ENCODE measurements at places on chromosomes 11 and 22. TPM values are rescaled to one million over a fixed set of nuclear protein-coding genes. Genes with fewer than 3 reads are reported as not detected.

IPO7 gene
- 103 TPM for total RNA-seq

LIF gene
- 0.39 TPM for total RNA-seq

DNA sequence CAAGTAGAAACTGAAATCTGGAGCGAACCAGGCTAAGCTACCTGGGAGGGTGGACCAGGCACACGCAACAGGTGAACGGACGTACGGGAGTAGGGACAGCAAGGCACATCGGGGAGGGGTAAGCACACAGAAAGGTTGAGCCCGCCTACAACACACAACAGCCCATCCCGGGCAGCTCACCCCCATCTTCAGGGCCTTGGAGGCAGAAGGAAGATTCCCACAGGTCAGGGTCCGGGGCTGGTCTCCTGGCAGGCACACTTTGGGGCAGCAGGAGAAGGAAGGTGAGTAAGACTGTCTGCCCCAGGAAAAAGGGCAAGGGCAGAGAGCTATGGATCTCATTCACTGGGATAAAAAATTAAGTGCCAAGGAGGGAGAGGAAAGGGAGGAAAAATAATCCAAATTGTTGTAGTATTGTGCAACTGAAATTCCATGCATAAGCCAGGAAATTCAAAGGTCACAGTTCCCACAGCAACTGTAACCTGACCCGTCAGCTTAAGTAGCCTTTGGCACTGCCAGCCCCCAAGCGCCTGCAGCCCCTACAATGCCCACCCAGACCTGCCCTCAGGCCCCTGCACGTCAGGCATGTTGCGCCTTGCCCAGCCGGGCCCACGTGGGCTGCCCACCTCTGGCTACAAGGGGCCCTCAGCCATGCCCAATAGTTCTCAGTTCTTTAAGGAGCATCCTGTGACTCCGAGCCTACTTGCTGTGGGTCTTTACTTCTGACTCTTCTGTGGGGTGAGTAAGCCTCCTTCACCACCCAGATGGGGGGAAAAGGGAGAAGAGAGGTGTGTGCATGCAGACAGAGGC is 51.8 kb downstream of the MICAL3 start:
- no peaks in the 10 kb centered on the region for H3K36me3 ChIP-seq
- peak overlapping the region; percentile 48 for H3K27ac ChIP-seq
- peak; percentile 28 for DNase-seq
- H3K4me3 ChIP-seq = no peak overlapping the region
- H3K4me1 ChIP-seq = peaks cover 27% of the 10 kb centered on the region

GRCh38 chr11:73176145-73176873 is 34.2 kb upstream of the FCHSD2 start:
- H3K36me3 ChIP-seq = no peaks in the 10 kb centered on the region
- peaks cover 7% of the 10 kb centered on the region for H3K27me3 ChIP-seq
- no peak overlapping the region for H3K4me3 ChIP-seq
- H3K4me1 ChIP-seq = peaks cover 23% of the 10 kb centered on the region

ACTN3 gene
- 189 TPM for total RNA-seq

HPS4 gene
- 35.9 TPM for total RNA-seq

DNA sequence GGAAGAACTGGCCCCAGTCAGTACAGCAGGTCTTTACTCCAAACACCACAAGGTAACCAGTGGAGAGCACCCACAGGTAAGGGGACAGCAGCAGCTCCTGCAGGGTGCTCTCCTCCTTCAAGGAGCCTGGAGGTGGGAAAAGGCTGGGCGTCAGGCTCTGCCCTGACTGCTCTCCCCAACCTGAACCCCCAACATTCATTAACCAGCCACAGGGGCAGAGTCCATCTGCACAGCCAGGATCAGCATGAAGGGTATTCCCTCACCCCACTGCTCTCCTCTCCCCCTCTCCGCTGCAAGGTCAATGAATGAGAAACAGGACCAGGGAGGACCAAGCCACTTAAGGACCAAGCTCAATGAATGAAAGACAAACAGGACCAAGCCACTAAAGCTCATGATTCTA is 3.7 kb downstream of the SLC37A4 start:
- H3K27ac ChIP-seq = no peak overlapping the region
- H3K27me3 ChIP-seq = no peaks in the 10 kb centered on the region
- no peak for DNase-seq
- peaks cover 18% of the 10 kb centered on the region for H3K36me3 ChIP-seq
- no peak overlapping the region for H3K4me3 ChIP-seq

RAG2 gene
- not detected for total RNA-seq

- no peak for DNase-seq
- no peaks in the 10 kb centered on the region for H3K36me3 ChIP-seq
- no peak overlapping the region for H3K4me3 ChIP-seq
- H3K27ac ChIP-seq = no peak overlapping the region
Observed at GRCh38 chr11:46397526-46397925, 6.0 kb upstream of the CHRM4 start.

ABTB2 gene
- total RNA-seq = 32.7 TPM

DNA sequence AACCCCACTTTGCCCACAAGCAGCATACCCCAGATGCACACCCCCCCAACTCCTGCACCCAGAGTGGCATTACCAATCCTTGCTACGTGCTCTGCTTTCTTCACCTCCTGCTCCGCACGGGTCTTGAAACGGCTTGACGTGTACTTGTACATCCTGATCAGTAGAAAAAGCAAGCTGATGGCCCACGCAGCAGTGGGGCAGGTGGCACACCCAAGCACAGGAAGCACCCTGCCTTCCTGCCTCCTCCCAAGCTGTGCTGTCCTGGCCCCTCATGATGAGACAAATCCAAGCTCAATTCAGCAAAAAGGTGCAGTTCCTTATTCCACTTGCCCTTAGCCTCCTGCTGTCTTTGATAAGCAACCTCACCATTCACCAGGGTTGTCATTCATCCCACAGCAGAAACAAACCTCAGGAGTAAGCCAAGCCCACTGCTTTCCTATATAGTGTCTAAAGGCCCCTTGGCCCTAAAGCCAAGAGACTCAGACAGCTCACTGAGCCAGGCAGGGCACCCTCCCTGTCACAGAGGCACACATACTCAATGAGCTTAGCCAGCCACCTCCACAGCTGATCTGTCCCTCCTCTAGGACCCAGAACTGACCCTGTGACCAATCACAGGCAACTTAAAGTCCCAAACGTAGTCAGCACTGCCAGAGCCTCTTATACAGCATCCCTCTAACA is 27.8 kb downstream of the MORC2 start:
- H3K36me3 ChIP-seq = peaks cover 91% of the 10 kb centered on the region
- H3K27ac ChIP-seq = no peak overlapping the region
- peaks cover 4% of the 10 kb centered on the region for H3K4me1 ChIP-seq

DNA sequence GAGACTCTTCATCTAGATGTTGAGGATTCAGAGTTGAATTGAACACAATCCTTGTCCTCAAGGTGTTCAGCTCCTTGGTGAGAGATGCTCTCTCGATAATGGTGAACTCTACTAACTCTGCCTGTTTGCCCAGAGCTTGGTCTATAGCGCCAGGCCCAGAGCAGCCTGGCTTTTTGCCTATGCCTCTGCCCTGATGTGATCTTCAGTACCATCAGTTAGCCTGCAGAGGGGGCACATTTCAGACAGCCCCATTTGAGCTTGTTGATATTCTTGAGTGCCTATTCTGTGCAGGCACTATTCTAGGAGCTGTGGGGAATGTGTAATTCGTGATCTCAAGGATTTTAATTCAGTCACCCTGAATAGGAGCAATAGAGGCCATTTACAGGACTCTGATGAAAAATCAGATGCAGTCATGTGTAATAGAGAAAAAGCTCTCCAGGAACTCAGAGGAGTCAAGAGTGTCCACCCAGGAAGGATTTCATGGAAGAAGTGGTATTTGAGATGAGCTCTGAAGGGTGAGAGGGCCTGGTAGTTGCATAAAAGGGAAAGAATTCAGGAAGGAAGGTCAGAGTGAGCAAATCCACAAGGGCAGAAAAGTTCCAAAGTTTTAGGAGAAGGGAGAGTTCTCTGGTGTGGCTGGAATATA is 19.3 kb downstream of the GTPBP1 start:
- no peaks in the 10 kb centered on the region for H3K4me1 ChIP-seq
- peaks cover 71% of the 10 kb centered on the region for H3K36me3 ChIP-seq
- H3K4me3 ChIP-seq = no peak overlapping the region
- DNase-seq = peak; percentile 56
- no peak overlapping the region for H3K27ac ChIP-seq

GRCh38 chr11:104588446-104588845 is 309.8 kb downstream of the CASP12 start:
- H3K4me3 ChIP-seq = no peak overlapping the region
- H3K36me3 ChIP-seq = no peaks in the 10 kb centered on the region
- no peaks in the 10 kb centered on the region for H3K27me3 ChIP-seq
- no peak for DNase-seq
- H3K27ac ChIP-seq = no peak overlapping the region

DNA sequence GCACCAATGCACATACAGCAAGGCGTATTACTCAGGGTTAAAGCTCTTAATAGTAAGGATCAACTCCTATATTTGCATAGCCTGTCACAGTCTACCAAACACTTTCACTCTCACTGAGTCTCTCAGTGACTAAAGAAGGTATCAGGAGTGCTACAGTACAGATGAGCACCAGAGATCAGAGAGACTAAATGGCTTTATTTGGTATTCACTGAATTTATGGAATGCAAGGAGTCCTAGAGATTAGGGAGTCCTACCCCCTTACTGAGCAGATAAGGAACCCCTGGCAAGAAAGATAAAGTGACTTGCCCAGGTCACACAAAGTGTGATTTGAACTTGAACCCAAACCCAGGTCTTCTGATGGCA is 396.4 kb upstream of the CCDC90B start:
- H3K27me3 ChIP-seq = no peaks in the 10 kb centered on the region
- H3K36me3 ChIP-seq = no peaks in the 10 kb centered on the region
- H3K27ac ChIP-seq = no peak overlapping the region
- H3K4me1 ChIP-seq = peaks cover 26% of the 10 kb centered on the region

RAB3IL1 gene
- 6.7 TPM for total RNA-seq

- DNase-seq = no peak
- no peaks in the 10 kb centered on the region for H3K27me3 ChIP-seq
- no peak overlapping the region for H3K27ac ChIP-seq
- H3K4me1 ChIP-seq = no peaks in the 10 kb centered on the region
- H3K4me3 ChIP-seq = no peak overlapping the region
Observed at GRCh38 chr11:98944461-98944860, 76.3 kb upstream of the CNTN5 start.

GRCh38 chr11:69308936-69309615 is 15.1 kb downstream of the MYEOV start:
- no peaks in the 10 kb centered on the region for H3K36me3 ChIP-seq
- DNase-seq = no peak
- no peaks in the 10 kb centered on the region for H3K4me1 ChIP-seq
- no peak overlapping the region for H3K4me3 ChIP-seq
- H3K27ac ChIP-seq = no peak overlapping the region

KDM4E gene
- not detected for total RNA-seq

OR8K1 gene
- not detected for total RNA-seq

KIRREL3 gene
- 0.07 TPM for total RNA-seq

MAFF gene
- total RNA-seq = 4.1 TPM

KCNK7 gene
- total RNA-seq = 0.25 TPM

PLAAT4 gene
- not detected for total RNA-seq

DNA sequence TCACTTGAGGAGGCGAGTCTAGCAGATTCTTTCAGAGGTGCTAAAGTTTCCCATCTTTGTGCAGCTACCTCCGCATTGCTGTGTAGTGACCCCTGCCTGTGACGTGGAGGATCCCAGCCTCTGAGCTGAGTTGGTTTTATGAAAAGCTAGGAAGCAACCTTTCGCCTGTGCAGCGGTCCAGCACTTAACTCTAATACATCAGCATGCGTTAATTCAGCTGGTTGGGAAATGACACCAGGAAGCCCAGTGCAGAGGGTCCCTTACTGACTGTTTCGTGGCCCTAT is 8.9 kb upstream of the SAMM50 start:
- peak; percentile 26 for DNase-seq
- H3K27me3 ChIP-seq = no peaks in the 10 kb centered on the region
- no peaks in the 10 kb centered on the region for H3K36me3 ChIP-seq
- H3K4me1 ChIP-seq = no peaks in the 10 kb centered on the region
- no peak overlapping the region for H3K27ac ChIP-seq

RPUSD4 gene
- total RNA-seq = 36.5 TPM

DNA sequence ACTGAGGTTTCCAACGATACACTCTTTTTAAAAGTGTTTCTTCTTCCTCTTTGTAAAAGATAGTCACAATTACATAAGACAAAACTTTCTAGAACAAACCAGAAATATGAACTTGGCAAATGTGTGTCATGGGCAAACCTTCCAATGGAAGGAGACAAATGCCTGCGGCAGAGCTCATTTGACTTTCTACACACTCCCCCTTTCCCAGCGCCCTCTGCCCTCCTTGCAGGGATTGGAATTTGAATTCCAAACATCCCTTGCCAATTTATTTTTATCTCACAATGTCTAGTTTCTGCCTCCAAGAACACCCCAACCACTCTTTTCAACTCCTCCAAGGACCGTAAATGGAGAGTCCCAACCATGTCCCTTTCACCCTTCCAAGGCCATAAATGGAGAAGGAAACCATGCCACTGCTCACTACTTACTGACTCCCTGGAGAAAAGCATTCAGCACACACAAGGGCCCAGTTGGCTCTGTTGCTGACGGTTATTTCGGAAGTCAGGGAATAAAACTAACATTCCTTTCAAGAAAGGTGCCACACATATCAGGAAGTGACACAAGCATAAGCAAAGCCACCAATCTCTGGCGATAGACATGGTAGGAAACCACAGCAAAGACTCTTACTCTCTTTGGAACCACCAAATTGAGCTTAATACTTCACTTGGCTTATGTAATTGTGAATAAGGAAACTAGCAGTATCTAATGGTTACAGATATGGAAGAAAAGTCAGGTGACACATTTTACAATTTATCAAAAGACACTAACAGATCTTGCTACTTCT is 15.0 kb upstream of the ESAM start:
- H3K27ac ChIP-seq = peak overlapping the region; percentile 26
- no peak overlapping the region for H3K4me3 ChIP-seq
- H3K36me3 ChIP-seq = peaks cover 12% of the 10 kb centered on the region

- H3K27me3 ChIP-seq = no peaks in the 10 kb centered on the region
- no peak overlapping the region for H3K4me3 ChIP-seq
- H3K36me3 ChIP-seq = no peaks in the 10 kb centered on the region
- peak overlapping the region; percentile 9 for H3K27ac ChIP-seq
- no peak for DNase-seq
Observed at GRCh38 chr22:23227380-23227779, 47.1 kb downstream of the BCR start.

CBLIF gene
- 0.69 TPM for total RNA-seq

OSM gene
- not detected for total RNA-seq

- no peaks in the 10 kb centered on the region for H3K4me1 ChIP-seq
- DNase-seq = peak; percentile 89
- peaks cover 3% of the 10 kb centered on the region for H3K36me3 ChIP-seq
Observed at GRCh38 chr22:24107661-24108060, 73.6 kb upstream of the SUSD2 start.

CFAP300 gene
- total RNA-seq = 1.1 TPM

DNA sequence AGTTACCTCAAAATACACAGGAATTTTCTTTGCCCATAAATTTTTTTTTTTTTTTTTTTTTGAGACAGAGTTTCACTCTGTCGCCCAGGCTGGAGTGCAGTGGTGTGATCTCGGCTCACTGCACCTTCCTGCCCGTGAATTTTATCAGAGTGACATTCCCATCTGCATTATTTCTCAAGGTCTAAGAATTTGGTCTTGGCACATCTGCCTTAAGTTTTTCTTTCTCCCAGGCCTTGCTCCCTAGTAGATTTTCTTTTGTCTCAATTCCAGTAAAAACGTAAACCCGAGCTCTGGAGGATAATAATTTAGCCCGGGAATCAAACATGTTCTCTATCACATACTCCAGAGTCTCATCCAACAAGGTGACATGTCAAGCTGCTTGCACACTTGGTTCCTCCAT is 12.4 kb downstream of the TRIM6 start:
- H3K4me1 ChIP-seq = no peaks in the 10 kb centered on the region
- no peak for DNase-seq
- no peaks in the 10 kb centered on the region for H3K36me3 ChIP-seq
- no peaks in the 10 kb centered on the region for H3K27me3 ChIP-seq
- H3K4me3 ChIP-seq = no peak overlapping the region

Data from cardiac muscle cell (in vitro differentiated cells and primary cell).